ENCODE measurements at places on chromosomes 11 and 22.

DNA sequence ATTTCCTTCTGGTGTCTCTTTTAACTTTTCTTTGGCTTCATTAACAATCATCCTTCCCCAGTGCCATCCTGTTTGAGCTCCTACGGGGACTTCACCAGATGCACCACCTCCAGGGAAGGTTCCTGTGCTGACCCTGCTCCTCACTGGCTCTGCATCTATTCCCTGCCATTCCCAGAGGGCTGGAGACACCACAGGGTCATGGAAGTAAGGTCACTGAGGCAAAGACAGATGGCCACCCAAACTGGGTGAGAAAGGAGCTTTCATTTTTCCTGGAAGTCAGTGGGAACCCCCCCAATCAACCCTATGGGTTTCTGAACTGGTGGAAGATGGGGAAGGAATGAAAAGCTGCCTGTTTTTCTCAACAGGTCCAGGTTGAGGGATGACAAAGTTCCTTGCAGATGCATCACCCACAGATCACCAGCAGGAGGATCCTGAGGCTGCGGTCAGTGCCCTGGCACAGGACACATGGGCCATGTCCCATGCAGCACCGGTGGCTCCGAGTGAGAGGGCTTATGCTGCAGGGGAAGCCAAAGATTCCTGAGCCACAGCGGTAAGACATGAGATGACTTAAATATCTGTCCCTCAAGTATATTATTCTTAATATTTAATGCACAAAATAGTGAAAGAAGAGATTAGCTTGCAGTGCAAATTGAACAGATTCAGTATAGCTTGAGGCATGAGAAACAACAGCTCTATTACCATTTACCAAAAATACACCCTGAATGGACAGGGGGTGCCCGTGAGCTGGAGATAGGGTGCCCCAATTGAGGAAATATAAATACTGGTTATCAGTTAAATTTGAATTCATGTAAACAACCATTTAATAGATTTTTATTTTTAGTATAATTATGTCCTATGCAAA, 73.0 kb upstream of the VPREB1 start:
- DNase-seq = no peak

GRCh38 chr11:112977755-112978154, 16.5 kb downstream of the NCAM1 start:
- DNase-seq = no peak

DNA sequence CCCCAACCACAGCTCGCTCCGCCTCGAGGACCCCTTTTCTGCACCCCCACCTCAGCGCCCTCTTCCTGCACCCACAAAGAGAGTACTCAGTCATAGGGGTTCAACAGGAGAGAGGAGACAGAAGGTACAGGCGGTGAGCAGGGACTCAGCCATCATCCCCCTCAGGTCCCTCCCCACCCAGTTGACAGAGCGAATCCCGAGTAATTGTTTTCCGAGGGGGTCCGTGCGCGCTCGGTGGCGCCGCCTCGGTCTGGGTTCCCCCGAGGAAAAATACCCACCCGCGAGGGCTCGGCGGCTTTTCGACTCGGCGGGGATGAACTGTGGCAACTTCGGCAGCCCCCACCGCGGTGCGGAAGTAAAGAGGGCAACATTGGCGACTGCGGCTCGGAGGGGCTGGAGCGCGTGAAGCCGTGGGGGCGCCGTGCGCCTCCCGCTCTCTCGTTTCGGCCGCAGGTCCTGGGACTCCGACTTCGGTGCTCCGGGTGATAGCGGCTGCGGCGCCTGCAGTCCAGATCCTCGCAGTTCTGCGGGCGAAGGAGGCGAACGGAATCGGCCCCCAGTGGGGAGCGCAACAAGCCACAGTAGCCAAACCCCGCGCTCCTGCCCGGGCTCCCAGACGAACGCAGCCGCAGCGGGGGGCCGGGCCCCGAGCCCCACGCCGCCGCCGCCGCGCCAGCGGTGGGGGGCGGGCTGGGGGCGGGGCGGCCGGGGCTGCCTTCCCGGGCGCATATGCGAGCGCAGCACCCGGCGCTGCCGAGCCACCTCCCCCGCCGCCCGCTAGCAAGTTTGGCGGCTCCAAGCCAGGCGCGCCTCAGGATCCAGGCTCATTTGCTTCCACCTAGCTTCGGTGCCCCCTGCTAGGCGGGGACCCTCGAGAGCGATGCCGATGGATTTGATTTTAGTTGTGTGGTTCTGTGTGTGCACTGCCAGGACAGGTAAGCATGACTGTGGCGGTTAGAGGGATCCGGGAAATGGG, at the start of gene NELL1:
NELL1 (plus strand) TSS at position 743 of the 976 bp plus-strand sequence.
- no peak for DNase-seq

DNA sequence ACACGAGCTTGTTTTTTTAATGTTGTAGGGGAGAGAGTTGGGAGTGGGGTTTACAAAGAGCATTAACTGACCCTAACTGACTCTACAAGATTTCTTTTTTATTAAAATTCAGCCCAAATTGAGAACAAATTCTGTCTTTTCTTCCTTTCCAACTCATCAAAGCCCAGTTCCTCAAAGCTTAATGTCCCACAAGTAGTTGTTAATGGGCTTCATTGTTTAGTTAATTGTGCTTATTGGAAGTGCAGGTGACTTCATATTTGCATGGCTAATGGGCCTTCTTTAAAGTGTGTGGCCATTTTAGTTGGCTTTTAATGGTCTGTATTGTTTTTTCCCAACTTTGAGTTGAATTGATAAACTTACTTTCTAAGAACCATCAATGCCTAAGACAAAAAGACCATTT, 39.8 kb downstream of the MPPED2 start:
- DNase-seq = no peak

DNA sequence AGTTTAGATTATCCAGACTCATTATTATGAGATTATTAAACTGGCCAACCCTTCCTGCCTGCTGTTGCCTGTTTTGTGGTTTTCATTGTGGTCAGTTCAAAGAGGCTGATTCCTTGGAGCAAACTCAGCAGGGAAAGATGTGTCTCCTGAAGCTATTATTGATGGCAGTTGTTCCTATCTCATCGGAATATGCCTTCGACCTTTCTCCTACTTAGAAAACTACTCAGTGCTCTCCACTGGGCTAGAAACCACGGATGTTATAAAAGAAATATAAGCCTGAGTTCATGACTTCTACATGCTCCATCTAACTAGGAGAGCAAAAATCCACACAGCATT, 80.2 kb upstream of the NAV2 start:
- no peak for DNase-seq

GRCh38 chr11:7612661-7613393, 60.5 kb downstream of the CYB5R2 start:
- no peak for DNase-seq

DNA sequence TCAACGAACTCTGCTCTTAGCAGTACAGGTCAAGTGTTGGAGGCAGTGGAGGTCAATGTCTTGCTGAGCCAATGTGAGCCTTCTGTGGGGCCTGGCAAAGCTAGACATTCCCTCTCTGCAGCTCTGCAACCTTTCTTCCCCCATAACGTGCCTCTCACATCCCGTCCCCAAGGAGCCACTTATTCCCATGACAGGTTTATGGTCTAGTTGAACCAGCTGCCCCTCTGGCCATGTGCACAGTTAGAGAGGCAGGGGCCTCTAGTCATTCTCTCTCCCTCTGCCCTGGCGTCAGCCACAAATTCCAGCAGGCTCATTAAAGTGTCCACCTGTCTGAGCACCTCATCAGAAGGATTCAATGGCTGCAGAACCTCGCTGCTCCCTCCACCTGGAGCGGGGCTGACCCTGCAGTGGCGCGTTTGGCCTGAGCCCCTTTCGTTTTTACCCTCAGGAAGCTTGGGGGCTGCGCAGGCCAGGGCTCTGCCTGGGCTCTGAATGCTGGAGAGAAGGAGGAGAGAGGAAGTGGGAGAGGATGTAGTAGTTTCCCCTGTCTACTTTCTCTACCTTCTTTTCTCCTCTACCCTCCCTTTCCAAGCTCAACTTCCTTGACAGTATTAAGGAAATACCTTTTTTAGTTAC, 302.1 kb upstream of the B3GAT1 start:
- no peak for DNase-seq

DNA sequence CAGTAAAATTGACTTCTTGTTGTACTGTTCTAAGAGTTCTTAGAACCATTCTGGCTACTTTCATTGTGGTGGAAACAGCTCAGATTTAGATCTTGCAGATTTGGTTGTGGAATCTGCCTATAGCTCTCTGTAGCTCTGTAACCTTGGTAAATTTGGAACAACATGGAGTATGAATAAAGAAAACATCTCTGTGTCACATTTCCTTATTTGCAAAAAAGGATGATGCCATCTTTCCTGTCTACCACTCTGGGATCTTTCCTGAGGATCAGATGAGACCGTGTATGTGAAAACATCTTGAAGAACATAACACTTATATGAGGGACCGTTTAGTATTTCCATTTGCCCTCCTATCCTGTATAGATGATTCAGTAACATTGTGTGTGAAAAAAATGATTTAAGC, 9.1 kb downstream of the ACRV1 start:
- no peak for DNase-seq

DNA sequence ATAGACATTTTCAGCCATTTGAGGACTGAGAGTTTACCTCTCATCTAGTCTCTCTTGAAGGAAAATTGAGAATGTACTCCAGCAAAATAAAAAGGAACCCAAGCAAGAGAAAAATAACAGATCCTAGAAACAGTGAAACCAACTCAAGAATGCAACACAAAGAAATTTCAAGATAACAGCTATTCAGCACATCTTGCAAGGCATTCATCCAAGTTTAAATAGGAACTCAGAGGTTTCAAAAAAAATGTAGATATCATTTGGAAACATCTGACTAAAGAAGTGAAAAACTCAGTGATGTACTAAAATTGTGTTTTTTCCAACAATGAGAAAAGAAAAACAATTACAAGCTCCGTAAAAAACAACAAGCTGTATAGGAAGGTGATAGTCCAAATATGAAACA, 76.4 kb downstream of the TMEM135 start:
- DNase-seq = no peak

DNA sequence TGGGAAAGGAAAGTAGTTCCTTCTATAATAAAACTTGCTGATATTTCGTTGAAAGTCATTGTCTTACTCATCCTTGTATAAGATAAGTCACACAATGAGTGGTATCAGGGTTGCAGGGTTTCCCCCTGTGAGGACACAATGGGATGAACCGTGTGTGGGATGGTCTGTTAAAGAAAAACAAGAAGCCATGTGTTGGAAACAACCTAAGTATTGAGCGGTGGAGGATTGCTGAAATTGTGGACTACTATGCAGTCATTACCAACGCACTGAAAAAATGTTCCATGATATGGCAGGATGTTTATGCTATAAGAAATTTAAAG, 28.6 kb downstream of the PTPRJ start:
- peak; percentile 95 for DNase-seq

- DNase-seq = no peak
Measured at GRCh38 chr11:117980720-117981119, 5.5 kb upstream of the IL10RA start.

GRCh38 chr11:45606514-45607281, 58.7 kb downstream of the CHST1 start:
- DNase-seq = no peak

DNA sequence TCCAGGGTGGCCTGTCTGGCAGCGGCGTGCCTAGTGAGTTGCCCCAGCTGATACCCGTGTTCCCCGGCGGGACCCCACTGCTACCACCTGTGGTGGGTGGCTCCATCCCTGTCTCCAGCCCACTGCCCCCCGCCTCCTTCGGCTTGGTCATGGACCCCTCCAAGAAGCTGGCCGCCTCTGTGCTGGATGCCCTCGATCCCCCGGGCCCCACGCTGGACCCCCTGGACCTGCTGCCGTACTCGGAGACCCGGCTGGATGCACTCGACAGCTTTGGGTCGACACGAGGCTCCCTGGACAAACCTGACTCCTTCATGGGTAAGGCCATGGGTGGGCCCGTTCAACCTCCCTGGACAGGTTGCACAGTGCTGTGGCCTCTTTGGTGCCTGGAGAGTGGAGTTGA, 38.5 kb downstream of the ZC3H7B start:
- DNase-seq = no peak

DNA sequence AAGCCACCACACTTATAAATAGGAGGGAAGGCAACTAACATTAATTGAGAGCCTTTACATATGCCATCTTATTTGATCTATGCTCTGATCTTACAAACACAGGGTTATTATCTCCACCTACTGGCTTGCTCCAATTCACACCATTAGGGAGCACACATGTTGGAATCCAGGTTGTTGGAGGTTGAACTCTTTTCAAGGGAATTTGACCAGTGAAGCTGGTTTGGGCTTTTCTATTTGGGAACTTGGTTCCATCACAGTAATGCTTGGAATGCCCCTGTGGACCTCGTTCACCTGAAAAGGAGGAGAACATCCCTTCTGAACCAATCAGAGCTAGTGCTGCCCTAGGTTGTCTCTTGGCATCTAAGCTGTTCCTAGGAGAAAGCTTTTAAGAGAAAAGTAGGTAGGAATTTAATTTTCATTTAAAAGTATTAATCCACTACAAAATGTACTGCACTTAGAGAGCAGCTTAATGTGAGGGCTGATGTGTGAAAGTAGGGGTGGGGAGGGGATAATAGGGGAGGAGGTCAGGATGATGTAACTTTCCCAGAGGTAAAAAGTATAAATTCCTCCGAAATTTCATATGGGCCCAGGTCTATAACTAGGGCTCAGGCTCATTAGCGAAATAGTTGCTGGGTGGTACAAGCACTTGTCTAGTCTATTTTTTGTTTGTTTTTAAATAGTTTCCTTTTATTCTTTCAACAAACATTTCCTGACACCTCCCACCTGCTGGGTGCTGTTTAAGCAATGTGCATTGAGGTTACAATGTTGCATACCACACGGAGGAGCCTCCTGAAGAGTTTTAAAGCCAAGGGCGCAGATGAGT, 7.6 kb upstream of the MICAL2 start:
- no peak for DNase-seq

GRCh38 chr11:1256257-1257045, 33.6 kb downstream of the MUC5B start:
- DNase-seq = no peak

DNA sequence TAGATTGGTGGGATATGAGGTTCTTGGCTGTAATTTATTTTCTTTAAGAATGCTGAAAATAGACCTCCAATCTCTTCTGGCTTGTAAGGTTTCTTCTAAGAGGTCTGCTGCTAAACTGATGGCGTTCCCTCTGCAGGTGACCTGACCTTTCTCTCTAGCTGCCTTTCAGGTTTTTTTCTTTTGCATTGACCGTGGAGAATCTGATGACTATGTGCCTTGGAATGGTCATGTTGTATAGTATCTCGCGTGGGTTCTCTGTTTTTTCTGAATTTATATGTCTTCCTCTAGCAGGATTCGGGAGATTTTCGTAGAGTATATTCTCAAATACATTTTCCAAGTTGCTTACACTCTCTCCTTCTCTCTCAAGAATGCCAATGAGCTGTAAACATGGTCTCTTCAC, 122.2 kb downstream of the DDX10 start:
- DNase-seq = no peak

GRCh38 chr11:117097389-117098268, 599 bp downstream of the SIK3 start:
- DNase-seq = peak; percentile 31

DNA sequence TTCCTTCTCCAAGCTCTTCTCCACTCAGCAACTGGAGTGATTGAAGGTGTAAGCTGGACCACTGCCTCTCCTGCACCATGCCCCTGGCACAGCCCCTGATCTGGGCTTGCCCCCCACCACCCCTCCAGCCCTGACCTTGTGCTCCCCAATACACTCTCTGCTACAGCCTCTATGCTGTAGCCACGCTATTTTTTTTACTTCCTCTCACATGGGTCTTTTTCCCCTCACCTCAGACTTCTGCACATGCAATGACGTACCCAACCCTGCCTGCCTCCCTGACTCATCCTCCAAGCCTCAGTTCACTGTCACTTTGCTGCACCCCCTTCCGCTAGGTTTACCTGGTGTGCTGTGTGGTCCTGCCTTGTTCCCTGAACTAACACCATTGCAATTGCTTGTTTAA, 9.0 kb downstream of the CSNK2A3 start:
- DNase-seq = peak; percentile 4
